ENCODE measurements at places on chromosomes 7 and 10. TPM values are rescaled to one million over a fixed set of nuclear protein-coding genes. Genes with fewer than 3 reads are reported as not detected.

DNA sequence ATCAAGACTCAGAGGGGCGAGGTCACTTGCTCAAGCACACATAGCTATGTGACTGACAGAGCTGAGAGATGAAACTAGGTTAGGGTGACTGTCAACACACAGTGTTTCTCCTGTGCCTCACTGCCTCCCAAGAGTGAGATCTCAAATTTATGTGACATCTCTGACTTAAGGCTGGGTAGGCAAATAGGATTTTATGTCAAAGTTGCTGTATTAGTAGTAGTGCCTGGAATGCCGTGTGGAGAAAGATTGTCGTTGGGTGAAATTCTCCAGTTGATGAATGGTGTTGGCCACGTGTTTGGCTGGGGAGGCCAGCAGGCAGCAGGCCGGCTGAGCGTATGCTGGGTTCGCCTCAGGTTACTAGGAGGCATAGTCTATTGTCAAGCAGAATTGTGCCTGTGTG, 148.3 kb upstream of the BMPER start:
- no peak for DNase-seq

DNA sequence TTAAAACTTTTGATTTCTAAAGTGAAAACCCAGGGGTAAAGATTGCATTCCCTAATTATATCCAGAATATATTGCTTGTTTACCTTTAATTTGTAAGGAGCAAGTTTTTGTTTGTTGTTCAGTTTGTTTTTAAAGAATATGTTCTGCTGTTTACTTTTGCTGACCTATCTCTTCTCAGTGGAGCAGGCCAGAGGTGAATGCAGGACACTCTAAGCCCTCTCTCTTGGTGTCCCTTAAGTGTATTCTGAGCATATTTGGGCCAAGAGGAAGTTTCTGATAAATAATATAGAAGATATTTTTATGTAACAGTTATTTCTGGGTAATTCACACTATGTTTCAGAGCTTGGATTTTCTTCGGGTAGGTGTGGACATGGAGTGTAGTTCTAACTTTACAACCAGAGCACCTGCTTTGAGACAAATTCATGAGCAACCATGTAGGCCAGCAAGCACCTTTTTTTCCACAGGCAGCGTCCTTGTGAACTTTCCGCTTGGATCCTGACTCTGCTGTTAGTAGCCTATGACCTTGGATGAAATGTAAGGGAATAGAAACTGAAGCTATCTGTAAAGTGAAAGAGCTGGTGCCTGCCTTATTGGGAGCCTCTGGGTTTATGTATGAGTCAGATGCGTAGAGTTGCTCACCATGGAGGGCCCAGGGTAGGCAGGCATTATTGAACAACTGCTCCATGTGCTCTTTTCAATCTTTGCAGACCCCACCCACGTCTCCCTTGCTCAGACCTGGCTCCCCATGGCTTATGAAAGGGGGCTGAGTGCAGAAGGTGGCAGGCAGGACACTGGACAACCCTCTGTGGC, 16.1 kb downstream of the OGDH start:
- no peak for DNase-seq

CHAT gene
- not detected for total RNA-seq

GRCh38 chr10:50991456-50992355, 82.6 kb upstream of the PRKG1 start:
- peak; percentile 64 for DNase-seq

HPSE2 gene
- total RNA-seq = not detected

GRCh38 chr7:32347244-32347828, 142.8 kb downstream of the LSM5 start:
- DNase-seq = no peak

AOAH gene
- total RNA-seq = 9.0 TPM

DNA sequence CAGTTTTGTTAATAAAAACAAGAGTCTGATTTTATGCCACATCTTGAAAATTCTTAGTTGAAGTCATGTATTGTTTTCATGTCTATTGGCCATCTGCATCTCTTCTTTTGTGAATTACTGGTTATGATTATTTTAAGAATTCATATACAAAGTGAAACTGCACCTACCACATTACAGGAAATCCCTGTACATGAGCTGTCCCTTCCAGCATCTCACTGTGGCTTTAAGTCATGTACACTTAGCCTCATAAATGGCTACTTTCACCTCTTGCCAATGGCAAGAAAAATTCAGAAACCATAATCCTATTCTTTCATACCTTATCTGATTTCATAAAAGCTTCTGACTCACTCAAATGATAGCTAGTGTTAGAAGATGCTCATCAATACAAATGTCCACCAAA, 48.6 kb downstream of the CRTAC1 start:
- DNase-seq = no peak

DNA sequence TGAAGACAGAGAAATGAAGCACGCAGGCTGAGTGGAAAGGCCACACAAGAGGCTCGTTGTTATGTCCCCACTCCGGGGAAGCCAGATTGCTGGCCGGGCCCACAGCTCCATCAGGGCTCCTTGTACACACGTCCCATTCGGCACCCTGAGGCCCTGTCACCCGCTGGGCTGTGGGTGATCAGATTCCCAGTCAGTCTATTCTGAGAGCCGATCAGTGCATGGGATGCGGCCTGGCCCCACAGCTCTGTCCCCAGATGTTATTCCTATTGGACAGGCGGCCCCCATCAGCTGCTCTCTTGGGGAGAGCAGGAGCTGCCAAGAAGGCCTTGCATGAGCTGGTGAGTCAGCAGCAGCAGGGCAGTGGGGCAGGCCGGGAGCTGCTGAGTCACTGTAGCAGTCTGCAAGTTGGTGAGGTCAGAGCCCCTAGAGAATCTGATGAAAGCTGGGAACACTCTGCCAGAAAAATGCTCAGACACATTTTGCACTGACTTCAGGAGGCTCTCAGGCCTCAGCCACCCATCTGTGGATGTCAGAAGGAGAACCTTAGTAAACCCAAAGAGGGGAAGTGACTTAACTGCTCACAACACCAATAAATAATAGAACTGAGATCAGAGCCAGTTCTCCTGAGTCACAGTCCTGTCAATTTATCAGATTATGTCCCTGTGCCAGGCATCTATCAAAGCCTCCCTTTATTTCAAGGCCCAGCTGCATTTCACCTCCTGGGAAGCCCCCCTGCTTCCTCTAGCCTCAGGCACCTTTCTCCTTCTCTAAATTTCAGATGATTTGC, 9.4 kb upstream of the PSAP start:
- DNase-seq = peak; percentile 77

PDE6C gene
- not detected for total RNA-seq

GRCh38 chr7:137017221-137017620, 148.8 kb downstream of the CHRM2 start:
- no peak for DNase-seq

VSTM4 gene
- 1.0 TPM for total RNA-seq

- no peak for DNase-seq
These were observed 152.6 kb downstream of the BMPER start for GRCh38 chr7:34057956-34058355.
